ENCODE measurements at places on chromosomes 1 and 21. TPM values are rescaled to one million over a fixed set of nuclear protein-coding genes. Genes with fewer than 3 reads are reported as not detected.

GRCh38 chr1:240149484-240150094 lies 57.9 kb downstream of the FMN2 start:
- no peaks in the 10 kb centered on the region for H3K4me1 ChIP-seq
- no peak for DNase-seq
- H3K27me3 ChIP-seq: no peaks in the 10 kb centered on the region
- no peaks in the 10 kb centered on the region for H3K36me3 ChIP-seq

Gene TPRG1L
- 37.2 TPM for total RNA-seq

- no peak overlapping the region for H3K27ac ChIP-seq
- peaks cover 37% of the 10 kb centered on the region for H3K4me1 ChIP-seq
- no peaks in the 10 kb centered on the region for H3K36me3 ChIP-seq
Observed at GRCh38 chr1:174000371-174000770, 21.8 kb downstream of the RC3H1 start.

Gene TIE1
- 10.0 TPM for total RNA-seq

Gene CPT2
- 14.1 TPM for total RNA-seq

GRCh38 chr1:155968051-155968400 lies 10.3 kb downstream of the ARHGEF2 start:
- peaks cover 47% of the 10 kb centered on the region for H3K36me3 ChIP-seq
- peak overlapping the region; percentile 72 for H3K27ac ChIP-seq
- H3K4me3 ChIP-seq: no peak overlapping the region
- H3K4me1 ChIP-seq: peaks cover 66% of the 10 kb centered on the region
- no peaks in the 10 kb centered on the region for H3K27me3 ChIP-seq

Gene EFHD2
- 32.7 TPM for total RNA-seq

- H3K4me1 ChIP-seq: no peaks in the 10 kb centered on the region
- no peaks in the 10 kb centered on the region for H3K36me3 ChIP-seq
- no peaks in the 10 kb centered on the region for H3K27me3 ChIP-seq
- no peak overlapping the region for H3K4me3 ChIP-seq
- H3K27ac ChIP-seq: no peak overlapping the region
- no peak for DNase-seq
Observed at GRCh38 chr1:167190747-167191237, 29.9 kb upstream of the POU2F1 start.

Gene PEF1
- total RNA-seq: 87.4 TPM

GRCh38 chr1:59020151-59020997 lies 236.5 kb upstream of the JUN start:
- peak overlapping the region; percentile 35 for H3K4me3 ChIP-seq
- DNase-seq: peak; percentile 84
- H3K36me3 ChIP-seq: no peaks in the 10 kb centered on the region
- no peaks in the 10 kb centered on the region for H3K27me3 ChIP-seq
- peaks cover 16% of the 10 kb centered on the region for H3K4me1 ChIP-seq

GRCh38 chr1:200265881-200266280 lies 144.0 kb downstream of the ZNF281 start:
- no peaks in the 10 kb centered on the region for H3K36me3 ChIP-seq
- H3K27me3 ChIP-seq: no peaks in the 10 kb centered on the region
- no peak overlapping the region for H3K27ac ChIP-seq

Gene INKA2
- total RNA-seq: 5.4 TPM

DNA sequence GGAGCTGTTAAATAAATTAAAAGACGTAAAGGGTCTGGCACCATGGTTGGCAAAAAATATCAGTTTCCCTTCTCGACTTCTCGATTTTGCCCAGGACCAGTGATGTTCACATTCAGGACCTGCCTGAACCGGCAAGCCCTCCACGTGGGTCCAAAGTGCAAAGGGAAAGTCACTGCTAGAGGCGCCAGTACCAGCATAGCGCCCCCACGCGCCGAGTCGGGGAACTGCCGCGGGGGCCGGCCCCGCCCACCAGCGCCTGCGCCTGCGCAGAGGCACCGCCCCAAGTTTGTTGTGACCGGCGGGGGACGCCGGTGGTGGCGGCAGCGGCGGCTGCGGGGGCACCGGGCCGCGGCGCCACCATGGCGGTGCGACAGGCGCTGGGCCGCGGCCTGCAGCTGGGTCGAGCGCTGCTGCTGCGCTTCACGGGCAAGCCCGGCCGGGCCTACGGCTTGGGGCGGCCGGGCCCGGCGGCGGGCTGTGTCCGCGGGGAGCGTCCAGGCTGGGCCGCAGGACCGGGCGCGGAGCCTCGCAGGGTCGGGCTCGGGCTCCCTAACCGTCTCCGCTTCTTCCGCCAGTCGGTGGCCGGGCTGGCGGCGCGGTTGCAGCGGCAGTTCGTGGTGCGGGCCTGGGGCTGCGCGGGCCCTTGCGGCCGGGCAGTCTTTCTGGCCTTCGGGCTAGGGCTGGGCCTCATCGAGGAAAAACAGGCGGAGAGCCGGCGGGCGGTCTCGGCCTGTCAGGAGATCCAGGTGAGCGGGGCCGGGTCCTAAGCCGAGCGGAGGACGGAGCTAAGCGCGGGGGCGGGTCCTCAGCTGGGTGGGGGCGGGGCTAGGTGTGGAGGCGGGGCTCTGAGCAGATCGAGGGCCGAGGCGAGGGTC lies at the start of gene PINK1:
TSS of gene PINK1 (plus strand) at position 269 of the 875 bp plus-strand sequence. CDS start at position 360, 91 bp downstream.
- peak within 1 kb of the TSS; percentile 99 for H3K4me3 ChIP-seq
- peaks cover 25% of the 10 kb centered on the region for H3K4me1 ChIP-seq
- peak; percentile 90 for DNase-seq
- peak within 1 kb of the TSS; percentile 96 for H3K27ac ChIP-seq

GRCh38 chr1:10217748-10218441 lies 7.5 kb downstream of the KIF1B start:
- no peaks in the 10 kb centered on the region for H3K36me3 ChIP-seq
- peaks cover 64% of the 10 kb centered on the region for H3K4me1 ChIP-seq
- H3K4me3 ChIP-seq: no peak overlapping the region
- H3K27ac ChIP-seq: peak overlapping the region; percentile 40
- H3K27me3 ChIP-seq: no peaks in the 10 kb centered on the region

DNA sequence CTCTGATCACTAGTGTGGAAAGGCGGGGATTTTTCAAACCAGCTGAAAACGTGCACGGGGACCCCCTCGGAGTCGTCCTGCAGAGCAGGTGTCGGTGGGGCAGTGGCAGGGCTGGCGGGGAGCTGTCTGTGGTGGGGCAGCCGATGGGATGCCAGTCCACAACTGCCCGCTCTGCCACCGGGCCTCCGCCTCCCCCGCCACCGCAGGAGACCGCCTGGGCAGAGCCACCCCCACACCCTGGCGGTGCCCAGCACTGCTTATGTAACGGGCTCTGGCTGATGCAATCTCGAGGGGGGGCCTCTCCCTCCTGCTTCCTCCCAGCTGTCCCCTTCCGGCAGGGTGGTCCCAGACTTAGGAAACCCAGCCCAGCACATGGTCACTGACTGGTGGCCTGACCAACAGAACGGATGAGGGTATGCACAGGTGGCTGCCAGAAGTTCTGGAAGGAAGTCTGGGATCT lies 9.3 kb downstream of the CHD5 start:
- H3K4me3 ChIP-seq: no peak overlapping the region
- no peaks in the 10 kb centered on the region for H3K27me3 ChIP-seq
- no peaks in the 10 kb centered on the region for H3K4me1 ChIP-seq
- no peak for DNase-seq

DNA sequence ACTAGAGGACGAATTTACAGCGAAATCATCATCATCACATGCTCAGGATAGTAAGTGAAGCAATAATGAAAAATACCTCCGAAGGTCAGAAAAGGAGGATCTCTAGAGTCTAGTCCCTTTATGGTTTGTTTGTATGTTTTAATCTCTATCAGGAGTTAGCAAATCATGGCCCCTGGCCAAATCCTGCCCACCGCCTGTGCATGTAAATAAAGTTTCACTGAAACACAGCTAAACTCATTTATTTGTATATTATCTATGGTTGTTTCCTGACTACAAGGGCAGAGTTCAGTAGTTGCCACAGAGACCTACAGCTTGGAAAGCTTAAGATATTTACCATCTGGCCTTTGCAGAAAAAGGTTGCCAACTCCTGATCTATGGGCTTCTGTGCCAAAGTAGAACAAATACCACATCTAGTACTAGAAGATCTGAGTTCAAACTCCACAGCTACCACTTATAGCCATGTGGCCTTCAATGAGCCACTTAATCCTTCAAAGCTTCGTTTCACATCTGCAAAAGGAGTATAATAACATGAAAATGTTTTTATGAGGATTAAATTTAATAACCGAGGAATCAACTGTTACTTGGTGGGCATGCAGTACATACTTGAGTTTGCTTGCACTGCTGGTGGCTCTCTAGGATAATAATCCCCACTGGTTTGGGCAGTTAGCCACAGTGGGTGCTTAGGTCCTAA lies 94.0 kb upstream of the KIF26B start:
- H3K4me1 ChIP-seq: no peaks in the 10 kb centered on the region
- H3K4me3 ChIP-seq: no peak overlapping the region
- no peaks in the 10 kb centered on the region for H3K27me3 ChIP-seq
- no peak for DNase-seq

All from sigmoid colon (tissue), 7 donors.